CD4-positive, alpha-beta T cell treated with Interleukin-2 at 100 ng/mL for 4 hours (primary cell): ENCODE measurements at places on chromosomes 6 and 20.

- DNase-seq: no peak
Observed at GRCh38 chr20:19876828-19877460, 118.9 kb downstream of the RIN2 start.

DNA sequence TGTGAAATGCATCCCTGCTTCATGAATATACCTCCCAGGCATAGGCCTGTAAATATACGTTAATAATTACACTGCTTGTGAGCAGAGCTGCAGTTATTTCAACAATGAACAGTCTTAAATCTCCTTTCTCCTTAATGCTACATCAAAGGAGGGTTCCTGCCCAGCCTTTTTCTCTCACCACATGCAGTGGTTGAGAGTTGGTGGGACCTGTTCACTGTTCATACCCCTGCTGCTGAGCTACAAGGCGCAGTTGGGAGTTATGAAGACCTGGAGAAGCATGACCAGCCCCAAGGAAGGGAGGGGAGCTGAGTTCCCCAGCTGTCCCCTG lies 111.9 kb upstream of the FOXQ1 start:
- DNase-seq: no peak

- no peak for DNase-seq
Observed at GRCh38 chr6:133341607-133342158, 100.5 kb downstream of the EYA4 start.

- no peak for DNase-seq
Observed at GRCh38 chr20:15555913-15556312, 1017.3 kb downstream of the KIF16B start.

GRCh38 chr6:8234321-8234720 lies 132.0 kb upstream of the EEF1E1 start:
- no peak for DNase-seq

GRCh38 chr6:136341967-136342366 lies 52.3 kb upstream of the BCLAF1 start:
- DNase-seq: no peak

GRCh38 chr6:20202699-20203302 lies 9.5 kb downstream of the MBOAT1 start:
- no peak for DNase-seq

GRCh38 chr20:48115502-48115901 lies 330.2 kb upstream of the SULF2 start:
- DNase-seq: no peak
